A549 (cell line): ENCODE measurements at places on chromosomes 1 and 21.

DNA sequence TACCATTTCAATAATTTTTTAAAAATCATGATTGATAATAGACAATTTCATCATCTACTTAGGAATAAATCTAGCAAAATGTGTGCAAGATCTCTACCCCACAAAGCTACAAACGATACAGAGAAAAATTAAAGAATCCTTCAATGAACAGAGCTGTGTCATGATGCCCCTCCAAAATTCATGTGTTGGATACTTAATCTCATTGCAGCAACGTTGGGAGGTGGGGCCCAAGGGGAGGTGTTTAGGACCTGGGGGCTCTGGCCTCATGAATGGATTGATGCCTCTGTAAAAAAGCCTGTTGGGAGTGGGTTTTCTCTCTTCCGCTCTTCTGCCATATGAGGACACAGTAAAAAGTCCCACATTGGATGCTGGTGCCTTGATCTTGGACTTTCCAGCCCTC is 54.9 kb downstream of the PRSS38 start:
- no peak for DNase-seq

- DNase-seq = no peak
These were observed 76.8 kb upstream of the COL24A1 start for GRCh38 chr1:86233403-86233802.

DNA sequence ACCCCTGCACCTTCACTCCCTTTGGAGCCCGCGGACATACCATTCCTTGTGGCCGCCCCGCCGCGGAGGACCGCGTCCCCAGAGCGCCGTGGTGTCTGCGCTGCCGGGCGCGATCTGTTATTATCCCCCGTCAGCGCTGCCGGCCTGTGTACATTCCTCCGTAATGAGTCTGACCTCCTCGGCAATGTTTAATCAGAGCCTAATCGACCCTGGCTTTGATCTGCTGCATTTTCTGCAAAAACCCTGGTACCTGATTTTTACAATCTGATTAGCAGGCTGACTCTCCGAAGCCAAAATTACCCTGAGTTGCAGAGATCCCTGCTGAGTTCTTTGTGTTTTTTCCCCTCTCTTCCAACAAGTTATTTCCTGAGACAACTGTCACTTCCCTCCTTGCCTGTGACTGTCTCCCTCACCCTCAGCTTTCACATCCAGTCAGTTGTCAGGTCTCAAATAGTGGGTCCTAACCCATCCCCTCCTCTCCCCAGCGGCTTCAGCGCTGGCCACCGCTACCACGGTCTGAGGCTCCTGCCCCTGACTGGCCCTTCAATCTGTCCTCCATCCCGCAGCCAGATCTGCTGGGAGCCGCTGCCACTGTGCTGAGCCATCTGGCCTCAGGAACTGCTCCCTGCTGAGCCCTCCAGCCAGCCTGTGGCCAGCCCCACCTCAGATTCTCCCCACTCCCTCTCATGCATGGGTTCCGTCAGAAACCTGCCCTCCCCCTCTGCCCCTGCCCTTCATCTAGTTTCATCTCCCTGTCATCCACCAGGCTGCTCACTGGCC is 53.5 kb downstream of the GLIS1 start:
- DNase-seq = no peak

DNA sequence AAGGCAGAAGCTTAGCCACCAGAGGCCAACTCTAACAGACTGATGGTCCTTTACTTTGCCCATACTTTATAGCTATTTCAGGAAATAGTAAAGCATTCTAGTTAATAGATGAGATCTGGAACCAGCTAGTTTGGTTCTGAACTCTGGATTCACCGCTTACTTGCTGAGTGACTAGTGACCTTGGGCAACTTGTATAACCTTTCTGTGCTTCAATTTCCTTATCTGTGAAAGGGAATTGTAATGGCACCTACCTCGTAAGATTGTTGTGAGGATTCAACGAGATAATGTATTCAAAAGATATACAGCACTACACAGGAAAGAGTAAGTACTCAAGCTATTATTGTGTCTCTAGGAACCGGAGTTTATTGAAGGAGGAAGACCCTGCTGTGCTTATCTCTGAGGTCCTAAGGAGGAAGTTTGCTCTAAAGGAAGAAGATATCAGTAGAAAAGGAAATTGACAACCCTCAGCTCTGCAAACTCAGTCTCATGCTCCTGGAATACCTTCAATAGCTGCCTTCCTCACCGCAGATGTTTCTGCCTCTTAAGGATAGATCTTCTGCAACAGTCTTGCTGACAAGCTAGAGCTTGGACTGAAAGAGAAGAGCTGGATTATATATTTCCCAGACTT is 11.9 kb downstream of the MTFR1L start:
- DNase-seq = no peak

GRCh38 chr1:41450747-41451285 is 33.7 kb downstream of the EDN2 start:
- DNase-seq = no peak

- peak; percentile 82 for DNase-seq
These were observed 749 bp downstream of the IBA57 start for GRCh38 chr1:228166170-228166936.

DNA sequence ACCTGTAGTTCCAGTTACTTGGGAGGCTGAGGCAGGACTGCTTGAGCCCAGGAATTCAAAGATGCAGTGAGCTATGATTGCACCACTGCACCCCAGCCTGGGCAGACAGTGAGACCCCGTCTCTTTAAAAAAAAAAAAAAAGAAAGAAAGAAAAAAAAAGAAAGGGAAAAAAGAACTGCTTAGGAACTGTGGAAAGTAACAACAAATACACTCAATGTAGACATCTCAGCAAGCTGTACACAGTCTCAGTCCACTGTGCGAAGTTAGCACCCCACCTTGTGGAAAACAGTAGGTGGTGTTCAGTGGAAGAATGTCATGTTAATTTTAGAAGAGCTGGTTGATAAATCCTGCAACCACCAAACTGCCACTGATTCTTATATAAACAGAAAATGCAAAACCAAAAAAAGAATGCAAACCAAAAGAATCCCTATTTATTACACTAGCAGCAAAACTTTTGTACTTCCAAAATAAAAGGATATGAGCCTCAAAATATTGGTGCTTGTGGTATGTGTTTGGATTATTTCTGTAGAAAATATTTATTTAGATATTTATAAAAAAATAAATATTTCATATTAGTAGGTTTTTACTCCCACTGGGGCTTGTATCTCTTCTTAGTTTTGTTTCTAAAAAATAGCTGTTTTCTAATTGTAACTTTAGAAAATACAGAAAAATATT is 31.1 kb downstream of the ALG14 start:
- peak; percentile 73 for DNase-seq

- no peak for DNase-seq
These were observed 3.5 kb downstream of the SLC66A1 start for GRCh38 chr1:19315378-19316198.

- peak; percentile 52 for DNase-seq
These were observed 8.6 kb downstream of the MORN1 start for GRCh38 chr1:2382621-2383361.

DNA sequence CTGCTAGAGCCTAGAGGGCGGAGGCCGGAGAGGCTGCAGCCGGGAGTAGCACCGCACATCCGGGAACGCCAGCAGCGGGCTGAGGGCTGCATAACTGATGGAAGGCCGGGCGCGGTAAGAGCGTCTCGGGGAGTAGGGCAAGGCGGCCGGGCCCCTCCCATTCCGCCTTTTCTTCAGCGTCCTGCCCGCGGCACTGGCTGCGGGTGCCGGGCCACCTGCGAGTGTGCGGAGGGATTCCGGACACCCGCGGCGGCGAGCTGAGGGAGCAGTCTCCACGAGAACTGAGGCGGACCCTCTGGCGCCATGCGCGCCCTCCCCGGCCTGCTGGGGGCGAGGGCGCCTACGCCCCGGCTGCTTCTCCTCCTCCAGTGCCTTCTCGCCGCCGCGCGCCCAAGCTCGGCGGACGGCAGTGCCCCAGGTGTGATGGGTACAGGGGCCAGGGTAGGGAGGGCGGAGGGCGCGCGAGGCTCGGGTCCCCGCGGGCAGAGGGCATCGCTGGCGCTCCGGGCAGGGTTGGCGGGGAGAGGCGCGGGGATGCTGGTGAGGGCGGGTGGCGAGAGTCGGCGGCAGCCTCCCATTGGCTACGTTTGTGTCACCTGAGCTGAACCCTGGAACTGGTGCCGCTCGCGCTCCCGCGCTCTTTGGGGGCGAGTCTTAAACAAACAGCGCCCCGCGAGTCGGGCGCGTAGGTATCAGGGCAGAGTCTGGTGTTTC is 334.4 kb downstream of the SRGAP2C start:
- peak; percentile 70 for DNase-seq

DNA sequence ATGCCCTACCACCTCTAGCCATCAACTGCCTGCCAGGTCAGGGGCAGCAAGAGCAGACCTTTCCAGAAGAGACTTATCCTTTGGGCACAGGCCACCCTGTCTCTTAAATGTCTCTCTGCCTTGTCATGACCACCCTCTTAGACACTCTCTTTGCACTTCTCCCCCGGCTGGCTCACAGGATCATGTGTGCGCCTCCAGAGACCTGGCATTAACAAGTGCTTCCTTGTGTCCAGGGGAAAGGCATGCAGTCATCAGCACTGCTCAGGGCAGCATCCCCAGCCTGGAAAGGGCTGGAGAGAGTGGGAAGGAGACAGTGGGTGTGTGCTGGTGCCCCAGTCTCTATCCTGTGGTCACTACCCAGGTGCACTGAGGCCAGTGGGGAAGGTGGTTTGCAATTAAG is 85.2 kb upstream of the TLR5 start:
- DNase-seq = no peak

DNA sequence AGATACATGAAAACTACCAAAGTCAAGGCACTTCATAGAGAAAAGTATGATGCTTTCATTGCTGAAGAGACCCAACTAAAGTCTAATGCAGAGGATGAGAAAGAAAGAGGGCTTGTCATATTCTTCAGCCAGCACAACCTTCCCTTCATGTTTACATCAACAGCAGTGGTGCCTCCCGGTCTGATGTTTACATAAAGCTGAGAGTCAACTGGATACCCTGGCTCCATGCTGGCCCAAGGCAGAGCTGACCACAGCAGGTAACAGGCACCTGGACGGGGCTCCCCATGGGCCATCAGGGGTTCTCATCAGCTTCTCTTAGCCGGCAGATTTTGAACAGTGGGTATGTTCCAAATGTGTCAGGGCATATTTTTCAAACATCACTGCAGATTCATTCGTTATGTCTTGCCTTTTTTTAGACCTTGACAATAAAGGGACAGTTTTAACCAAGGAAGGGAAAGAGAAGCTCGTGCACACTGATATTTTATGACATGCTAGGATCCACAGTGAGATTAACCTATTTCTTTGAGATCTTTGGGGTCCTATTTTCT is 117.1 kb downstream of the NRIP1 start:
- DNase-seq = no peak

- DNase-seq = no peak
These were observed 101.6 kb upstream of the CACHD1 start for GRCh38 chr1:64368344-64368743.

DNA sequence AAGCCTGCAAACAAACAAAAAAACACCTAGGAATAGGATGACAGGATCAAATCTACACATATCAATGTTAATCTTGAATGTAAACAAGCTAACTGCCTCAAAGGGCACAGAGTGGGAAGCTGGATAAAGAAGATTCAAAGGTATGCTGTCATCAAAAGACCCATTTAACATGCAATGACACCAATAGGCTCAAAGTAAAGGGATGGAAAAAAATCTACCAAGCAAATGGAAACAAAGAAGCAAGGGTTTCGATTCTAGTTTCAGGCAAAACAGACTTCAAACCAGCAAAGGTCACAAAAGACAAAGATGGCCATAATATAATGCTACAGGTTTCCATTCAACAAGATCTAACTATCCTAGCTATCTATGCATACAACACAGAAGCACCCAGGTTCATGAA is 16.2 kb upstream of the OR2T10 start:
- DNase-seq = no peak

DNA sequence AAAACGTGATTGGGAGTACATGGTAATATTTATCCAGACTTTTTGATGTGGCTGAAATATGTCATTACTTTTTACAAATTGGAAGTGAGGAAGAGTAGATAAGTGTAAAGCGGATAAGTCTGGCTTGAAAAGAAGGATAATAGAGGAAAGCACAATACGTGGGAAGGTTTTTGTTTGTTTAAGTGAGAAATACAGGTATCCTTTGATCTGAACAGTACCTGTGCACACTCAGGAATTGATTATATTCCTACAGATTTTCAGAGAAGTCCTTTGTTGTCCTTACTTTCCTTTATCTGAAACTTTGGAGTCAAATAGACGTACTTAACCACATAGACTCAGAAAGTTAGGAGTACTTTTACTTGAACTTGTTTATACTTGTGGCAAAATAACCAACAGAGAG is 20.2 kb downstream of the CCDC18 start:
- no peak for DNase-seq

DNA sequence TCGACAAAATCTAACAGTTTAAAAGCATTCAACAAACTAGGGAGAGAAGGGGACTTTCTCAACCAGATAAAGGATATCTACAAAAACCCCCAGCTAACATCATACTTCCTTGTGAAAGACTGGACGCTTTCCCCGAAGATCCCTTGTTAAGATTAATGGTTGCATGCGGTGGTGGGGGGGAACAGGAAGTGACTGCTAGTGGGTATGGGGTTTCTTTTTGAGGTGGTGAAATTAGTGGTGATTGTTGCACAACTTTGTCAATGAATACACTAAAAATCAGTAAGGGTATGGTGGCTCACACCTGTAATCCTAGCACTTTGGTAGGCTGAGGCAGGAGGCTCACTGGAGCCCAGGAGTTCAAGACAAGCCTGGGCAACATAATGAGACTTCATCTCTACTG is 26.9 kb upstream of the EYA3 start:
- DNase-seq = no peak

DNA sequence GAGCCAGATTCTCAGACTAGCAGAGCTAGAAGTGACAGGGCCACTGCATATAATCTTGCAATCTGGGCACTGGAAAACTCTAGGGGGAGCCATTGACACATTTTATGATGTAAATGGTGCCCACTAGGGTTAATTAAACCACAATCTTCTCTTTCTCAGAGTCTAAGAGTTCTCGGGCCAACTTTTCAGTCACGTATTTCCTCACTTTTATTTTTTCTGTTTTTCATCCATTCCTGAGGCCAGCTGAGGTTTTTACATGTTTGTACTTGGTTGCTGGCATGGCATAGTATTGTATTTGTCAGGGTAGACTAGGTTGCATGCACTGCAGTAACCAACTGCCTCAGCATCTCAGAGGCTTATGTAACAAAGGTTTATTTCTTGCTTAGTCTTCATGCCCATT is 138.2 kb downstream of the ZNF326 start:
- DNase-seq = no peak

GRCh38 chr1:29355375-29355774 is 119.1 kb downstream of the PTPRU start:
- no peak for DNase-seq

GRCh38 chr1:11330411-11330810 is 57.4 kb downstream of the UBIAD1 start:
- DNase-seq = no peak

- DNase-seq = no peak
These were observed 7.1 kb upstream of the UBXN10 start for GRCh38 chr1:20178634-20179370.

- no peak for DNase-seq
These were observed 120.8 kb upstream of the GADD45A start for GRCh38 chr1:67564193-67564592.

DNA sequence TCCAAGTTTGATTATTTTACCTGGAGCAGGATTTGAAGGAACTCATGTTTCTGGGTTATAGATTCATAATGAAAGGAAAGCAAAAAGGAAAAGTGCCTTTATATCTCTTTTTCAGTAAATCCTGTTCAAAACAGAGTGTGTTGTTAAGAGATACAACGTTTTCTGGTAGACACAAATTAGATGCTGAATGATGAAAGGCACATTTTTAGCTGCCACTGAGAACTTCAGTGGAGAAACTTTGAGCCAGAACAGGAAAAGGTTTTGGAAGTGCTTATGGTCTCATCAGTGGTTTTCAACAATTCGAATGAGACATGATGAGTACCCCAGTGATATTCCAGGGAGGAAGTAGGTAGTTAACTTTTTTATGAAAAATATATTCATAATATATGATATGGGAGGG is 338.0 kb upstream of the C1orf87 start:
- DNase-seq = no peak
